ENCODE measurements at places on chromosomes 7 and 10.

GRCh38 chr10:107164992-107165391 lies 486 bp upstream of the SORCS1 start:
- no peak for DNase-seq

GRCh38 chr7:109696723-109697122 lies 1127.0 kb downstream of the DNAJB9 start:
- DNase-seq = no peak

GRCh38 chr10:128058106-128058749 lies 68.0 kb downstream of the MKI67 start:
- no peak for DNase-seq

- DNase-seq = no peak
Measured at GRCh38 chr10:48242171-48242904, 32.2 kb downstream of the FRMPD2 start.

DNA sequence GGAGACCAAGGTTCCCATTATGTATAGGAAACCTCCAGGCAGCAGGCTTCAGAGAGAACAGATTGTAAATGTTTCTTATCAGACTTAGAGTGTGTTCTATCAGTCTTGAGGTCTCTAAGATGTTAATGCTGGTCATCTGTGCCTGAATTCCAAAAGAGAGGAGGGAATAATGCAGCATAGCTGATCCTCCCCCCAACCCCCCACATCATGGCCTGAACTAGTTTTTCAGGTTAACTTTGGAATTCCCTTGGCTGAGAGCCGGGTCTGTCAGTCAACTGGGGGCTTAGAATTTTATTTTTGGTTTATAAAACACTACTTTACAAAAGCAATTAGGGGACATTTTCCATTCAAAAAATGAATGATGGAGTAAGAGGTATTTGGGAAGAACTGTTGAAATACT lies 184.3 kb downstream of the NEBL start:
- no peak for DNase-seq

- no peak for DNase-seq
Measured at GRCh38 chr7:24455813-24456525, 117.3 kb upstream of the PALS2 start.

DNA sequence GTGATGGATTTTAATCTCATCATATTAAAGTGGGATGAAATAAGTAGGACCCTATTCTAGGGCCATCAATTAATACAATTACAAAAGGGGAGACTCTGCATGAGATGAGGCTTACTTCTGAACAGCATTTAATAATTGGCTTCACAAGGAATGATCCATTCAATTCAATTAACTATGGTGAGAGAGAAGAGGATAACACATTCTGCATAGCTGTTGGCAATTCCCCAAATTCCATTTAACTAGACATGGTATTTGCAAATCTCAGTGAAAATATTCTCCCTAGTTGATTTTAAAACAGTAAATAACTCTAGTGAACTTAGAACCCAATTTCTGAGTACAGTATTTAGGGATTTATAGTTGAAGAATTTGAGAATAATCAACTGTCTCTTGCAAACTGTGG lies 145.3 kb downstream of the NOC3L start:
- no peak for DNase-seq

DNA sequence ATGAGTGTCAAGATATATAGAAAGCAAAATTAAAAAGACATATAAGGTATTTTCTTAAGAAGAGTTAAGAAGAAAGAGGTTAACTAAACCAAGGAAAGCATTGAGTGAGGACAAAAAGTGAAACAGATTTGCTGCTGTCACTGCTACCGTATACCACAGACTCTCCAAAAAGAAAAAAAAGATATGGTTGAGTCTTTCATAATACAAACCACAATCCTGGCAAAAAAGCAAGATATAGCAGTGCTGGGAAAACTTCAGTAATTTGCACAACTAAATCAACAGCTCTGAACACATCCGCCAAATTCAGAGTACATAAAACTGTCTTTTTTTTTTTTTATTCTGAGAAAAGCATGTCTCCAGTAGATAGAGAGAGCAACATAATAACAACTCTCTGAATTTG lies 114.7 kb downstream of the ETV1 start:
- DNase-seq = no peak

DNA sequence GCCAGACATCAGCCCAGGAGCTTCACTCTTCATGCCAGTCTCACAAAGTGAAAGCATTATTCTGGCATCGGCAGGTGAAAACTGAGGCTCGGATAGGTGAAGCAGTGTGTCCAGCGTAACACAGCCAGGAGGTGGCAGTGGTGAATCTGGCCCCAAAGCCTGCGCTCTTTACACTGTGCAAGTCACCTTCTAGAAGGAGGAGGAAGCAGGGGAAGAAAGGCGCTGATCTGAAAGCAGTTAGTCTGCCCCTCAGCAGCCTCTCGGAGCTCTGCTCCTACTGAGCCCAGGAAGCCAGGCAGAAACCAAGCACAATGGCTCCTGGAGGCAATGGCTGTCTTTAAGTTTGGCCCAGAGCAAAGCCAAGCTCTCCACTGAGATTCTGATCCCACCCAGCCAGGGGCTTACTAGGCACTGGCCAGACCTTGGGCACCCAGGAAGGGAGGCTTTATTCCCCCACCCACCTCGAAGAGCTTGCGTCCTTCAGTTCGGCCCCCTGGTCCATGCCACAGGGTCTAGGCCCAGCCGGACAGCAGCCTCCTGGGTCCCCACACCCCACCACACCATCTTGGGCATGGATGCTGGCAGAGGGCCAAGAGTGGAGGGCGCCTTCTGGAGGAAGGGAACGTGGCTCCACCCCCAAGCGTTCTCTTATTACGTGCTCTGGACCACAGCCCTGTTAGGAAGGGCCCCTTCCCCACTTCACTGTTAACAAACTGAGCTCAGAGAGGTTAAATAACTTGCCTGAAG lies 104.5 kb downstream of the GRID1 start:
- peak; percentile 12 for DNase-seq

GRCh38 chr7:73986158-73986631 lies 41.8 kb upstream of the ELN start:
- DNase-seq = no peak
